Progenitor cell of endocrine pancreas (in vitro differentiated cells): ENCODE measurements at places on chromosomes 2 and 18. TPM values are rescaled to one million over a fixed set of nuclear protein-coding genes. Genes with fewer than 3 reads are reported as not detected.

Gene SLC40A1
- total RNA-seq = 14.6 and 15.8 TPM in 2 replicates

Gene LPIN2
- 22.8 and 25.9 TPM in 2 replicates for total RNA-seq

Gene DNAJC5G
- not detected in 2 replicates for total RNA-seq

Gene SCN1A
- total RNA-seq = 0.26 and 0.62 TPM in 2 replicates

Gene ST8SIA5
- total RNA-seq = 5.3 and 6.0 TPM in 2 replicates

Gene CXCR1
- not detected in 2 replicates for total RNA-seq

Gene STEAP3
- total RNA-seq = 3.9 and 6.8 TPM in 2 replicates

Gene ATF2
- 58.9 and 69.8 TPM in 2 replicates for total RNA-seq

Gene COX7A2L
- 84.3 and 85.7 TPM in 2 replicates for total RNA-seq

Gene BOK
- total RNA-seq = 8.0 and 10.2 TPM in 2 replicates

Gene C2orf66
- total RNA-seq = 0.38 and 0.40 TPM in 2 replicates

Gene MYO5B
- total RNA-seq = 39.1 and 44.1 TPM in 2 replicates

Gene FANCL
- 38.1 and 40.0 TPM in 2 replicates for total RNA-seq

Gene CROCC2
- 0.36 and 0.40 TPM in 2 replicates for total RNA-seq

Gene AGBL5
- 58.7 and 60.2 TPM in 2 replicates for total RNA-seq

Gene TYW5
- 16.6 and 17.9 TPM in 2 replicates for total RNA-seq

Gene CHRND
- total RNA-seq = 0.12 TPM in 1 of 2 replicates, not detected in the other

DNA sequence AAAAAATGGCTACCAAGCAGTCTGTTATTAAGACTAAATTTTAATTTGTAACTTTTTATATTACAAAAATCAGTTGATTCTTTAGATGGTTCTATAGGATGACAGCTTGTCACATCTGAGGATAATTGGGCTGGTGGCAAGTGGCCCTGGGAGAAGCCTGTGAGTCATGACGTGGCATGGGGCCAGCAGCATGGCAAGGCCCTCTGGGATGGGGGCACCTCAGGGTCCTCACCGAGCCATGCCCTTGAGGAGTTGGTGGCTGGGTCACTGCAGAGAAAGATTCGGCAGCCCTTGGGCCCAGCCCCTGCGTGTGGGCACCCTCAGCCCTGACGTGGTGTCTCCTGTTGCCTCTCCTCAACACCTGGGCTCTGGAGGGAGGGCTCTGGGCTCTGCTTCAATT, 49.7 kb downstream of the STK25 start:
- H3K4me1 ChIP-seq = no peaks in the 10 kb centered on the region
- no peaks in the 10 kb centered on the region for H3K36me3 ChIP-seq
- no peaks in the 10 kb centered on the region for H3K27me3 ChIP-seq
- DNase-seq = no peak

DNA sequence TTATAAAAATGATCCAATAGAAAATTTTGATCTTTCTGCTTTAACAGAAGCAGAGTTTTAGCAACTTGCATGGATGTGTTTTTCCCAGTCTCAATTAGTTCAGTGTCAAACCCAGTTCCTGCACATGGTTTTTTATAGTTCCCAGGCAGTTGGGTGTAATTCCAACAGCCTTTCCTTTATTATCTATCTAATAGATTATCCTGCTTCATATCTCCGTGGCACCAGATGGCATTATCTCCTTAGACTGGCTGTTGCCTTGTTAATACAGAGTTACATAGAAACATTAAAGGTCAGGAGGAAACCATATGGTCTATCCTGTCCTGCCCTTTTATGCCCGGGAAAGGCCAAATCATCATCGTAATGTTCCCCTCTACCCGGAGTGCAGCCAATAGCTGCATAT, 400.9 kb upstream of the SMIM21 start:
- H3K27me3 ChIP-seq = peaks cover 46% of the 10 kb centered on the region
- H3K27ac ChIP-seq = no peak overlapping the region
- no peak for DNase-seq
- no peaks in the 10 kb centered on the region for H3K36me3 ChIP-seq

- peaks cover 8% of the 10 kb centered on the region for H3K27me3 ChIP-seq
- no peak overlapping the region for H3K4me3 ChIP-seq
- no peaks in the 10 kb centered on the region for H3K4me1 ChIP-seq
- no peak overlapping the region for H3K27ac ChIP-seq
- DNase-seq = no peak
Measured at GRCh38 chr18:45403341-45404049, 211.8 kb upstream of the SLC14A2 start.

- peaks cover 22% of the 10 kb centered on the region for H3K4me1 ChIP-seq
- no peak overlapping the region for H3K4me3 ChIP-seq
Measured at GRCh38 chr2:45224321-45224992, 215.2 kb upstream of the SIX2 start.

GRCh38 chr2:207629553-207629952, 4.4 kb upstream of the METTL21A start:
- no peaks in the 10 kb centered on the region for H3K4me1 ChIP-seq
- H3K4me3 ChIP-seq = no peak overlapping the region
- H3K27me3 ChIP-seq = peaks cover 6% of the 10 kb centered on the region
- DNase-seq = no peak
- H3K27ac ChIP-seq = no peak overlapping the region

- DNase-seq = no peak
- no peak overlapping the region for H3K4me3 ChIP-seq
- H3K36me3 ChIP-seq = peaks cover 18% of the 10 kb centered on the region
- H3K27ac ChIP-seq = no peak overlapping the region
- H3K4me1 ChIP-seq = peaks cover 4% of the 10 kb centered on the region
Measured at GRCh38 chr2:119821266-119821665, 61.5 kb downstream of the PTPN4 start.

DNA sequence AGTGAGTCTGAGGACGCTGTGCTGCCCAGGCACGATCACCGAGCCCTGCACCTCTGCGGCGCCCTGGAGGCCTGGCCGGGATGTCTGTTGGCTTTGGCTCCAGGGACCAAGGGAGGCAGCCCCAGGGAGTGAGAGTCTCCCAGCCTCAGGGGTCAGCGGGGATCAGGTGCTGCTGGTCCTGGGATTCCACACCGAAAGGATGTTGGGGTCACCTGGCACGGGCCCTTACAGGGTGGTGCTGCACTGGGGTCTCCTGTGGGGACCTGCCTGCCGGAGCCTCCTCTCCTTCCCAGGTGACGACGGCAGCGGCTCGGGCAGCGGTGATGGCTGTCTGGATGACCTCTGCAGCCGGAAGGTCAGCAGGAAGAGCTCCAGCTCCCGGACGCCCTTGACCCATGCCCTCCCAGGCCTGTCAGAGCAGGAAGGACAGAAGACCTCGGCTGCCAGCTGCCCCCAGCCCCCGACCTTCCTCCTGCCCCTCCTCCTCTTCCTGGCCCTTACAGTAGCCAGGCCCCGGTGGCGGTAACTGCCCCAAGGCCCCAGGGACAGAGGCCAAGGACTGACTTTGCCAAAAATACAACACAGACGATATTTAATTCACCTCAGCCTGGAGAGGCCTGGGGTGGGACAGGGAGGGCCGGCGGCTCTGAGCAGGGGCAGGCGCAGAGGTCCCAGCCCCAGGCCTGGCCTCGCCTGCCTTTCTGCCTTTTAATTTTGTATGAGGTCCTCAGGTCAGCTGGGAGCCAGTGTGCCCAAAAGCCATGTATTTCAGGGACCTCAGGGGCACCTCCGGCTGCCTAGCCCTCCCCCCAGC, 30.5 kb downstream of the GPC1 start:
- H3K4me3 ChIP-seq = no peak overlapping the region
- no peak overlapping the region for H3K27ac ChIP-seq

GRCh38 chr18:36352384-36352783, 54.9 kb downstream of the FHOD3 start:
- H3K27ac ChIP-seq = no peak overlapping the region
- H3K4me1 ChIP-seq = peaks cover 4% of the 10 kb centered on the region
- peaks cover 2% of the 10 kb centered on the region for H3K27me3 ChIP-seq
- no peaks in the 10 kb centered on the region for H3K36me3 ChIP-seq
- H3K4me3 ChIP-seq = no peak overlapping the region

DNA sequence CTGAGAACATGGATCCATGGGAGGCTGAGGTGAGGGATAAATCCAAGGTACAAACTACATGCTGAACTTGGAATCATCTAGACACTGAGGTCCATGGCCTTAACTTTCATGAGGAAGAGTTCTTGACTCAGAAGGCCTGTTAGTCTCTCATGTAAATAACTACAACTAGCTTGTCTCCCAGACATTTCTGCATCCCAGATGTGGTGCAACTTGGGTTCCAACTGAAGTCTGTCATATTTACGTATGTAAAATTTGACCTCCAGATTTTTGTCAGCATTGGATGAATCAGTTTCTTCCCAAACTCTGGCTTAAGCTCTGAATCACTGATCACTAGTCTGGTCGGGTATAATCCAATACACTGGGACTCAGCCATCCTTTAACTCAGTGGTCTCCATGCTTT, 306.9 kb downstream of the PDE11A start:
- peaks cover 6% of the 10 kb centered on the region for H3K27me3 ChIP-seq
- no peaks in the 10 kb centered on the region for H3K36me3 ChIP-seq
- no peak overlapping the region for H3K4me3 ChIP-seq
- H3K4me1 ChIP-seq = peaks cover 5% of the 10 kb centered on the region
- DNase-seq = no peak
- H3K27ac ChIP-seq = no peak overlapping the region

- peaks cover 10% of the 10 kb centered on the region for H3K27me3 ChIP-seq
- peaks cover 38% of the 10 kb centered on the region for H3K4me1 ChIP-seq
- DNase-seq = no peak
- no peaks in the 10 kb centered on the region for H3K36me3 ChIP-seq
- H3K27ac ChIP-seq = peak overlapping the region; percentile 92
Measured at GRCh38 chr2:160406591-160407392, 86.8 kb downstream of the RBMS1 start.

GRCh38 chr2:169173876-169174275, 104.5 kb downstream of the DHRS9 start:
- H3K27ac ChIP-seq = no peak overlapping the region
- H3K4me3 ChIP-seq = no peak overlapping the region
- no peak for DNase-seq
- peaks cover 25% of the 10 kb centered on the region for H3K36me3 ChIP-seq
- no peaks in the 10 kb centered on the region for H3K4me1 ChIP-seq

- peaks cover 2% of the 10 kb centered on the region for H3K36me3 ChIP-seq
- H3K27ac ChIP-seq = no peak overlapping the region
- H3K27me3 ChIP-seq = peaks cover 3% of the 10 kb centered on the region
- no peak for DNase-seq
Measured at GRCh38 chr18:26802330-26803200, 62.9 kb downstream of the AQP4 start.

- H3K36me3 ChIP-seq = no peaks in the 10 kb centered on the region
- peaks cover 1% of the 10 kb centered on the region for H3K4me1 ChIP-seq
- H3K4me3 ChIP-seq = no peak overlapping the region
- H3K27me3 ChIP-seq = no peaks in the 10 kb centered on the region
- no peak for DNase-seq
Measured at GRCh38 chr2:160974803-160975202, 185.4 kb upstream of the TANK start.

DNA sequence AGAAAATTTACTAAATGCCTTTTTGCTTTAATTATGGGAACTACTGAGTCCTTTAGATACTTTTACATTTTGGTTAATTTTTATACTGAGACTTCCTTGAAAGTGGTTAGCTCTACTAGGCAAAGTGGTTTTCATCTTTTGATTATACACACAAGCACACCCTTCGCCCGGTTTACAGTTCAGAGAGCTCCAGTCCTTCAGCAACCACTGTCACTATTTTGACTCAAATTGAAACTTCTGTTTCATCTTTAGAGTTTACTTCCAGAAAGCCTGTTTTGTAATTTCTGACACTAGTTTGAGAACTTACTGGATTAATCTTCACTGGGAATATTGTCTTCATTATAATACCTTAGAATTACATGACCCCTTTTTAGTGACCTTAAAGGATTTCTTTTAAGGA, 140.3 kb upstream of the FOSL2 start:
- peaks cover 2% of the 10 kb centered on the region for H3K36me3 ChIP-seq
- peaks cover 16% of the 10 kb centered on the region for H3K4me1 ChIP-seq
- no peak overlapping the region for H3K4me3 ChIP-seq
- no peak for DNase-seq
- H3K27ac ChIP-seq = no peak overlapping the region

DNA sequence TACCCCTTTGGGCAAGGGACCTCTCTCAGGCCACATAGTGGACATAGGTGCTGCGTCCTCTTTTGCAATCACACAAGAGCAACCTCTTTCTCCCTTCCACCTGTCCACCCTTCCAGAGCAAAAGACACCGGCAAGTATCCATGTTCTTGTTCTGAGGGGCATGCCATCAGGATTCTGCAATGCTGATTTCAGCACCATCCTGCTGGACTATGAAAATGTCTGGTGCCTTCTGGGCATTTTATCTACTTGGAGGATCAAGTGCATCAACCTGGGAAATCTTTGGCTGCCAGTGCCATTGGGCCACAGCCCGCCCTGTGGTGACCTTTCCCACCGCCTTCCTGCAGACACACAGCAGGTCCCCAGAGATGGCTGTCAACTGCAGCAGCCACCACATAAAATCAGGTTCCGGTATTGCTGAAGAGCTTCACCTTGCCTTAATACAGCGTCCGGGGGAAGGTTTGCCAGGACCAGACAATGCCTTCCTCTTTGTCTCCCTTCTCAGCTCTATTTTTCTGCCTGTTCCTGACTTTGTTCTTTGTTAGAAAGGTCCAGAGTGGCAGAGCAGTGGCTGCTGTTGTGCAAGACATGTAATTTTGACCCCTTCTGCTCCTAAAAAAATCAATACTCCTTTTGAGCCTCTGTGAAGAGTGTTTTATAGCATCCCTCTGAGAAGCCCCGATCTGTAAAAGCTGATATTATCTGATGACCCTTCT, 18.5 kb upstream of the BOD1L2 start:
- H3K36me3 ChIP-seq = no peaks in the 10 kb centered on the region
- H3K27me3 ChIP-seq = no peaks in the 10 kb centered on the region
- peaks cover 16% of the 10 kb centered on the region for H3K4me1 ChIP-seq
- DNase-seq = no peak
- no peak overlapping the region for H3K27ac ChIP-seq

GRCh38 chr18:21826641-21827302, 86.2 kb downstream of the MIB1 start:
- peaks cover 5% of the 10 kb centered on the region for H3K36me3 ChIP-seq
- H3K4me3 ChIP-seq = no peak overlapping the region
- H3K27me3 ChIP-seq = no peaks in the 10 kb centered on the region
- H3K27ac ChIP-seq = peak overlapping the region; percentile 60

DNA sequence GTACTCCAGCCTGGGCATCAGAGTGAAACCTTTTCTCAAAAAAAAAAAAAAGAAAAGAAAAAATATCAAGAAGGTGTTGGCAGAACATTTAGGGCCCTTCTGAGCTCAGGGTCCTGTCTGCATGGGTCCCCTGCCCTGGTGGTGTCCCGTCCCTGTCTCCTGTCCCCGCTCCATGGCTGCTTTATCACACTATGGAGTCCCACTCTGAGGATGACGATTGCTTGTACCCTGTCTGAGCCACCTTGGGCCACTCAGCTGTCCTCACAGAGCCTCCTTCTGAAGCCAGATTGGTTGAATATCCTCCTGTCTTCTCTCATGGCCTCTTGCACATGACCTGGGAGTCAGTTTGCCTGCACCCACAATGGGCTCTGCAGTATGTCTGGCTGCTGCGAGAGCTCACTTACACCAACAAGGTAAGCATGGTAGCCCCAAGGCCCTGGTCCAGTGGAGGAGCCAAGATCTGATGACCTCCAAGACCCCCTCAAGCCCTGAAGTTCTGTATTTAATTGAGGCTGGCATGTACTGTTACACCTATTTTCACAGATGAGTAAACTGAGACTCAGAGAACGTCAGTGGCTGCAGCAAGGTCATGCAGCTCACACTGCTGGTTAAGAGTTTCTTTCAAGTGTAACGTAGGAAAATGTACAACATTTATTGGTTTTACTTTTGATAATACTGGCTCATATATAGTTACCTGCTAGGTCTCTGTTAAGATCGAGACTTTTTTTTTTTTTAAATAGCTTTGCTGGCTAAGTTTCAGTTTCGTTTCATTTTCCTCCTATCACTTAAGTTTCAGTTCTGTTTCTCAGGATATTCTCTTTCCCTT, 16.9 kb upstream of the ZCCHC2 start:
- H3K27ac ChIP-seq = no peak overlapping the region
- DNase-seq = no peak
- no peaks in the 10 kb centered on the region for H3K27me3 ChIP-seq
- H3K36me3 ChIP-seq = peaks cover 6% of the 10 kb centered on the region
- H3K4me3 ChIP-seq = no peak overlapping the region
